Right kidney (tissue), 9 donors: ENCODE measurements at places on chromosomes 5 and 9.

- no peak for DNase-seq
Measured at GRCh38 chr9:94772144-94772543, 45.6 kb downstream of the AOPEP start.

DNA sequence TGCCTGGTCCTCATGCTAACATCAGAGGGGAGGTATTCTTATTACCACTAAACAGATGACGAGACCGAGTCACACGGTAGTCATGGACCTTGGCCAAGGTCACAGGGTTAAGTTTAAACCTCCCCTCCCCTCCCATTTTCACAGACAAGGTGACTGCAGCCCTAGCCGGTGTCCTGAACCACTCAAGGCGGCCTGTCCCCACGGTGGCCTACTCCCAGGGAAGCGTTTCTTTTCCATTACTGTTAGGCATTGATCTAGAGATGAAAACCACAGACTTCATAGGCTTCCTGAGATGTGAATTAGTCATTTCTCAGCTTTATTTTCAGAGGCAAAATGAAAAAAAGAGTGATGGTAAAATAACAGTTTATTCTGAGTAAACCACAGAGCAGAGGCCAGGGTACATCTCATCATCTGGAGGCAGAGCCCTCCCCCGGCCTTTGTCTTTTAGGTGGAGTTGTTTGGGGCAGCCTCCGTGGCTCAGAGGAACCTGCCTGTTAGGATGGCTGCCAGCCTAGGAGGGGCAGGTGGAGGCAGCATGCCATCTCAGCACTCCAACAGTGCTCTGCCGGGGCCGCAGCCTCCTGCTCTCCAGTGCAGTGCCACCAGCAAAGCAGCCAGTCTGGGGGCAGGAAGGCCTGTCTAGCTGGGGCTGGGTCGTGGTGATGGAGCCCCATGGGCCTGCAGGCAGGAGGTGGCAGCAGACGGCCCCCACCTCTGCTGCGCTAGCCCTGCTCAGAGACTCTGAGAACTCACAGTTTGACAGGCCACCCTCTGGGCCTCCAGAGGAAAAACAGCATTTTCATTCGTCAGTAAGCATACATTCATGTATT is 71.2 kb downstream of the RAPGEF1 start:
- DNase-seq: peak; percentile 22

DNA sequence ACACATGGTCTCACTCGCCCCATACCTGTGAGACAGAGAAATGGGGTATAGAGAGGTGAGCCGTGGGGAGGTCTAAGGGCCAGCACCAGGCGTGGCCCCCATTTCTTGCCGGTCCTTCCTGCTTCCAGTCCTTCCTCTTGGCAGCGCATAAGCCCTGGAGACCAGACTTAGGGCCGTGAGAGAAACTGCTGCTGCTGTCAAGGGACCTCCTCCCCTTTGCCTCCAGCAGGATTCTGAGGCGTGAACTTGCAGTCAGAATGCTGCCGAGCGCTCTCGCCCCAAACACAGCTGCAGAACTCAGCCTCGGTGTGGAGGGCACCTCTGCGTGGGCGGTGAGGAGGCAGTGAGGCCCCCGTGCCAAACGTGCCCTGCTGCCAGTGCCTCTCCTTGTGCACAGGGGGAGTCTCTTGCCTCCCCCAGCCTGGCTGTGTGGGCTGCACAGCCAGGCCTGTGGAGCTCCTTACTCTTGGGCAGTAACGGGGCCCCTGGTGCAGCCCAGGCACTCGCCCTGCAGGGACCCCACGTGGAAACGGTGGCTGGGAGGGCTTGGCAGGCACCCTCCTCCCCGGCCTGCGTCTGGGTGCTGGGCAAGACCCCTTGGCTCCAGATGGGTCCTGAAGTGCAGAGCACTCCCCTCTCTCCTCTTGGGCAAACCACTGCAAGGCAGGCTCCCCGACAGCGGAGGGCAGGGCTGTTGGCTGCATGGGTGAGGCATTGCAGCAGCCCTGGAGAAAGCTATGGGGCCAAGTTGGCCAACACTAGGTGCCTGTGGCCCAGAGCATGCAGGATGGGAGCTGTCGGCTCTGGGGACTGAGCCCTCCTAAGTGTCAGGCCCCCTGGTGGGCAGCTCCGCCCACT is 85.4 kb downstream of the RXRA start:
- no peak for DNase-seq

DNA sequence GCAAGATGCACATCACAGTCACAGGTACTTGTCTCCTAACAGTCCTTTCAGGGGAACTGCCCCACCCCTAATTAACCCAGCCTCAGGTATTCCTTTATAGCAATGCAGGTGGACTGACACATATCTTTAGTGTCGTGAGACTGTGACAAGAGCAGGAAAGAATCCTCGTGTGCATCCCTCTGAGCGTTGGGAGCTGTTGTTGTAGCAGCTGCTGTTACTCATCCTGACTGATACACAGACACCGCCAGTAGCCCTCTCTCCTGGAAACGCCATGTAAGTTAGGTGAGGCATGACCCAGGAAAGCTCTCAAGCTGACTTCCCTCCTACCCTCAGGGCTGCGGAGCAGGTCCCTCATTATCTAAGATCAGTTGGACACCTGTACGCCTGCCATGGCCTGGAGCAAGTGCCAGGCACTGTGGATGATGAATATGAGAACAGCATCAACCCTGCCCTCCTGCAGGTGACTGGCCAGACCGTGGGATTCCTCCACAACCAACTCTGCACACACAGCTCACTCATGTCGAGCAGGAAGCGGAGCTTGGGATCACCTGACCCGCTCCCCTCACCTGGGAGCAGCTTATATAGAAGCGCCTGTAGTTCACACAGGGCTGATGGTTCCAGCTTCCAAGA is 10.2 kb upstream of the LCN15 start:
- no peak for DNase-seq

DNA sequence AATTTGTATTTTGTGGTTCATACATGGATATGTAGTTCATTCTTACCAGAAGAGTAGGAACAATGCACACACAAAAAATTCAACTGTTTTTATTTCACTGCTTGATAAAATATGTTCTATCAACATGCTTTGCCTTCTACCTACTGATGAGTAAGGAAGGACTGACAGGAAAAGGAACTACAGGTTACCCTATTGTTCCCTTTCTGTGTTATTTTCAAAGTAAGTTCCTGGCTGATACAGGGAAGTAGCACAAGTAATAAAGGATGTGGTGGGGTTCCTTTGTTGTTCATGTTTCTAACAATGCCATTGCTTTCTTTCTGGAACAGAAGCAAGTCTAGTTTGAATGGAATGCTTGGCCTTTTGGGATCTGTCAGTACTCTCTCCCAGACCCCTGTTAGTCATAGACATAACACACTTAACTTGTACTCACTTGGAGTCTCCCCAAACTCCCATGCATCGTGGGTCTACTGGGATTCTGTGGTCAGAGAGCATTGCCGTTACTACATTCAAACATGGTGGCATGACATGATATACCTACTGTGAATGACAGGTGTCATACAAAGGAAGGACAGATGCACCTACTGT is 20.2 kb upstream of the ALDOB start:
- no peak for DNase-seq

DNA sequence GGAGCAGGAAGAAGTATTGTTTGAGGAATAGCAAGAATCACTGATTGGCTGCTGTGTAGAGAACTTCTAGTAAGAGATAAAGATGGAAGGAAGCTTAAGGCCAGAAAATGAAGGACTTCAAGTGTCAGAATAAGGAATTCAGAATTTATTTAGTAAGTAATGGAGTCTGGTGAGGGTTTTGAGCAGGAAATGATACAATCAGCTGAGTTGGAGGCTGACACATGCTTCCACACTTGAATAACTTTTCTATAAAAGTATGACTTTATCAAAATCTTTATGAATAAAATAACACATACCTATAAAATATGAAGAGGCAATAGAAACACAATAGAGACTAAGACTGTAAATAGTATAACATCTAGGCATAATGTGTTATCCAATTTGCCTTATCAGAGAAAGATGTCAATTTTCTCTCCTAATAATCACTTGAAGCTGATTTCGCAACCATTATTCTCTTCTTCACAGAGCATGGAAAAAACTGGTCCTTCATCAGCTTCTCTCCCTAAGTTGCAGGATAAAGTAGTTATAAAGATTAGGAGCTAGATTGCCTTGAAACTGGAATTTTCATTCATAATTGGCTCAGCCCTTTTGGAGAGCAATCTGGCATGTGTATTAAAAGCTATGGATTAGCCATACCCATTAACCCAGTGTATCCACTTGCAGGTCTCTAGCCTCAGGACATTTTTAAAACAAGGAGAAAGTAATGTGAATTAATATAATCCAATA is 143.4 kb downstream of the ZNF608 start:
- no peak for DNase-seq

DNA sequence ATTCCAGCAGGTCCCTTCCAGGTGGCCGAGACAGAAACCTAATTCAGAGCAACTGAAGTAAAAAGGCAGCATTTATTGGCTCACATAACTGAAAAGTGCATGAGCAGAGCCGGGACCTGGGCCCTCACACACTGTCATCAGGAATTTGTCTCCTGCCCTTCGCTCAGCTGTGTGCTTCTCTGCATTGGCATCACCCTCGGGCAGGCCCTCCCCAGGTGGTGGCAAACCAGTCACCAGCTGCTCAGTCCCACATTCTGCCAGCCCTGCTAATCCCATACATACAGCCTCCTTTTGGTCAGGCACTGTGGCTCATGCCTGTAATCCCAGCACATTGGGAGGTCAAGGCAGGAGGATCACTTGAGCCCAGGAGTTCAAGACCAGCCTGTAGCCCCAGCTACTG is 11.5 kb upstream of the CPLX2 start:
- DNase-seq: no peak

DNA sequence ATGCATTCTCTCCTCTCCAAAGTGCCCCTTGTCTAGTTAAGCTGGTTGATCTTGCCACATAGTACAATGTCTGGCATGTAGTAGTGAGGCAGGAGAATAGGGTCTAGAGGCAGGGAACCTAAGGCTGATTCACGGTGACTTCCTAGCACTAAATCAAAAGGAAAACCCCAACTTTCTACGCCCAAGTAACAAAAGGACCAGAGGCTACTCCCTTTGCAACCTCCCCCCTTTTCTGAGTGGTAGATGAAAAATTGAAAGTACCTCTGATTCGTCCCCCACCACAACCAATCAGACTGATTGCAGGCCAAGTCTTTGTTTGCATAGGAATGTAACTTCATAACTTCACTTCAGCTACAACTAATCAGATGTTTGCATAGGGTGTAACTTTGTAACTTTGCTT is 278.8 kb downstream of the PSAT1 start:
- DNase-seq: no peak
